Activated CD8-positive, alpha-beta T cell treated with anti-CD3 and anti-CD28 coated beads, Interleukin-2, amount 10 ng/mL, durations not matched to agents 7 days and 5 days (primary cell): ENCODE measurements at places on chromosomes 1 and 21. TPM values are rescaled to one million over a fixed set of nuclear protein-coding genes. Genes with fewer than 3 reads are reported as not detected.

- no peak for DNase-seq
- H3K4me3 ChIP-seq, result no peak overlapping the region
- no peaks in the 10 kb centered on the region for H3K36me3 ChIP-seq
- H3K27me3 ChIP-seq, result no peaks in the 10 kb centered on the region
- H3K4me1 ChIP-seq, result peaks cover 2% of the 10 kb centered on the region
- H3K27ac ChIP-seq, result no peak overlapping the region
Measured at GRCh38 chr1:41537788-41538351, 53.4 kb upstream of the EDN2 start.

DNA sequence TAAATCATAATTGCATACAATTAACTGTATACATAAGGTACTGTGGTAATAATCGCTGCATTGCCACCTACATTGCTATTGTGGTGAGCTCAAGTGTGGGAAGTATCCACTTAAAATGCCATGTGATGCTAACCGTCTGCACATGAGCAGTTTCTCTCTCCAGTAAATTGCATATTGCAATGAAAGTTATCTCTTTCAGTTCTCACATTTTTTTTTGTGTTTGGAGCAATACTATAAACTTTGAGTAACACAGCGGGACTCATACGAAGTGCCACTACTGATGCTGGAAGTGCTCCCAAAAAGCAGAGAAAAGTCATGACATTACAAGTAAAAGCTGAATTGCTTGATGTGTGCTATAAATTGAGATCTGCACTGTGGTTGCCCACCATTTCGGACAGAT lies 38.5 kb downstream of the DISC1 start:
- no peak overlapping the region for H3K4me3 ChIP-seq
- peaks cover 16% of the 10 kb centered on the region for H3K36me3 ChIP-seq
- H3K27me3 ChIP-seq, result no peaks in the 10 kb centered on the region
- peaks cover 16% of the 10 kb centered on the region for H3K4me1 ChIP-seq
- no peak overlapping the region for H3K27ac ChIP-seq
- DNase-seq, result no peak

DNA sequence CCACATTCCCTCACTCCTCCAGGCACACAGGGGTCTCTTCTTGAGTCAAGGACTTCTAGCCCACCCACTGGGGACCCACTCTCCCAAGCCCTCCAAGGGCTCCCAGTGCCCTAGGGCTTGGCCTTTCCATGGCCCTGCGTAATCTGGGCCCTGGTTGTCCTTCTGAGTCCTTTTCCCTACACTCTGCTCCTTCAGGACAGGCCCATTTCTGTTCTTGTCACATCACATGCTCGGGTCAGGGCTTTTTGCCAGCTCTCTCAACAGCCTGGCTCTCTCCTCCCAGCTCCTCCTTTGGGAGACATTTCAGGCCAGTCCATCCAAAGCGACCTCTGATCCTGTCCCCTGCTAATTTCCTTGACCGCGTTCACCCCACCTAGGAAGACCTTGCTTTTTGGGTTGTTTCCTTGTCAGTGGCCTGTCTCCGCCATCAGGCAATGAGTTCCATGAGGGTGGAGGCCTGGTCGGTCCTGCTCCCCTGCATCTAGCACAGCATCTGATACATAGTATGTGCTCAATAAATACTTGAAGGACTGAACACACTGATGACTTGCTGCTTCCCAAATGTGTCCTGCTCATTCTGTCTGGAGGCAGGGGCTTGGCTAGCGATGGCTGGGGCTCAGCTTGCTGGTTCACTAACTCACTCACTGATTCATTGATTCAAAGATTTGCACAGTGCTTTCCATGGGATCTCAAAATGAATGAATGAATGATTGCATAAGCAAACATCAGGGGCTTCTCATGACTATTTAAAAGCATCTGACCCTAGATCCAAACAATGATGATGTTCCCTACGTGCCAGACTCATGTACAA lies 44.8 kb downstream of the DHRS3 start:
- DNase-seq, result no peak
- H3K4me1 ChIP-seq, result no peaks in the 10 kb centered on the region
- no peaks in the 10 kb centered on the region for H3K27me3 ChIP-seq
- H3K36me3 ChIP-seq, result peaks cover 71% of the 10 kb centered on the region
- H3K4me3 ChIP-seq, result no peak overlapping the region

DNA sequence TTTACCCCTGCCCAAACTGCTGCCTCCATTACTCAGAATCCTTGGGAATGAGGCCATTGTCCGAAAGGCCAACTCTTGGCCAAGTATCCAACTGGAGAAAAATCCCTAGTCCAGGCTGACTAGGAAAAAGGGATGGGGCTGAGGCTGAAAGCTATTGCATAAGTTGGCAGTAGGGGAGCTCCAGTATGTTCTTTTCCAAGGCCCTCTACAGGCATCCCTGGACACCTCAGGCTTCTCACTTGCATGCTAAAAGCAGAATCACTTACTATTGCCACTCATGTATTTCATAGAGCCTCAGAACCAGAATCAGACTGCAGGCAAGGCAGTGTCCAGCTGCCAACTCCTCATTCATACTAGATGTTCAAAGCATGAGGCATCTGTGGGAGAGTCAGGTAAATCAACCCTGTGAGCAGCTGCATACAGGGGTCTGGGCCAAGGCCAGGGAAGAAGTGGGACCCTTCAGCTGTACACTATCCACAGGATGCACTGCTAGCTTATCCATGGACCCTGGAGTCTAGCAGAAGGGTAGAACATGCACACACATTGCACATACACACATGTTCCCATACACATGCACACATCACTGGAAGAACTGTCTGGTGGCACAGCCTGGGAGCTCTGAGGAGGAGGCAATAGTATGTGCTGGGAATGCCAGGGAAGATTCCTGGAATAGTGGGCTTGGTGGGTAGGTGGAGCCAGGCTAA lies 195.3 kb downstream of the C1orf94 start:
- peaks cover 17% of the 10 kb centered on the region for H3K27me3 ChIP-seq
- no peaks in the 10 kb centered on the region for H3K4me1 ChIP-seq
- no peaks in the 10 kb centered on the region for H3K36me3 ChIP-seq
- no peak for DNase-seq

- no peak overlapping the region for H3K4me3 ChIP-seq
- no peak for DNase-seq
- H3K36me3 ChIP-seq, result no peaks in the 10 kb centered on the region
- no peak overlapping the region for H3K27ac ChIP-seq
- H3K27me3 ChIP-seq, result no peaks in the 10 kb centered on the region
Measured at GRCh38 chr1:95659166-95659565, 425.2 kb downstream of the RWDD3 start.

- H3K36me3 ChIP-seq, result no peaks in the 10 kb centered on the region
- peak overlapping the region; percentile 69 for H3K27ac ChIP-seq
- H3K4me3 ChIP-seq, result peak overlapping the region; percentile 69
- H3K4me1 ChIP-seq, result peaks cover 41% of the 10 kb centered on the region
Measured at GRCh38 chr1:10211805-10212410, 1.5 kb downstream of the KIF1B start.

DNA sequence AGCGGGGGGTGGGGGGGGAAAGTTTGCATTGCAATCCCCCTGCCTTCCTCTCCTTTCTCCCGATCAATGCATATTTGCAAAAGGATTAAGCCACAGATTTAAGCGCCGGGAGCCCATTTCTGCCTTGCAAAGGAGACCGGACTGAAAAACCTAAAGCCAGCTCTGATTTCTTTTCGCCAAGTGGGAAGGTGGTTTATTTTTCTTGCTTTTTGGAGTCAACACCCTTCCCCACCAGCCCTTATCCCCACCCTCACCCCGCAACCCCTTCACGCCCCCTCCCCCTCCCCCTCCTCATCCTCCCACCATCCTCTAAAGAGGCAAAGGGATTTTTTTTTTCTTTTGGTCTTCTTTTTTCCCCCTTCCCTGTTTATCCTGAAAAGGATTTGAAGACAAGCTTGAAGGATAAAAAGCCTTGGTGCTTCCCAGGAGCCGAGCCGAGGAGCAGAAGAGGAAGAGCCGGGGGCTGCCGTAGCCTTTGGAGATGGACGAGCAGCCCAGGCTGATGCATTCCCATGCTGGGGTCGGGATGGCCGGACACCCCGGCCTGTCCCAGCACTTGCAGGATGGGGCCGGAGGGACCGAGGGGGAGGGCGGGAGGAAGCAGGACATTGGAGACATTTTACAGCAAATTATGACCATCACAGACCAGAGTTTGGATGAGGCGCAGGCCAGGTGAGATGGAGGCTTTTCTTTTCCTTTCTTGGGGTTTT lies 513 bp downstream of the PBX1 start:
- H3K27me3 ChIP-seq, result peaks cover 24% of the 10 kb centered on the region
- H3K36me3 ChIP-seq, result no peaks in the 10 kb centered on the region
- no peak overlapping the region for H3K27ac ChIP-seq
- peaks cover 4% of the 10 kb centered on the region for H3K4me1 ChIP-seq
- no peak overlapping the region for H3K4me3 ChIP-seq

DNA sequence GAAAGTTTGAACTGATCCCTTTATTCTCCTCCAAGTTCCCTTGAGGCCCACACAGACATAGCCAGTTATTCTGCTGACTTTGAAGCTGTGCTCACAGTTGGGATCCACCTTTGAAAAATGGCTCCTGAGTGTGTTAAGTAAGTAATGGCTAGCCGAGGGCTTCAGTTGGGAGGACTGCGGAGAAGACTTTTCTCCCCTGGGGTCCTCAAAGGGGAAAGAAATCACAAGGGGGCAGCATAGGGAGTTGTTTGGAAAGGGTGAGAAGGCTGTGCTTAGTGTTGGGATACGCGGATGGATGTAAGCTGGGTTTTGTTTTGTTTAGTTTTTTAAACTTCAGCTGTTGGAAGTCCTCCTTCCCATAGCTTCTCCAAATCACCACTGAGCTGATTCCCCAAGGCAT lies 8.3 kb downstream of the PGM1 start:
- peaks cover 23% of the 10 kb centered on the region for H3K36me3 ChIP-seq
- H3K27ac ChIP-seq, result no peak overlapping the region

DNA sequence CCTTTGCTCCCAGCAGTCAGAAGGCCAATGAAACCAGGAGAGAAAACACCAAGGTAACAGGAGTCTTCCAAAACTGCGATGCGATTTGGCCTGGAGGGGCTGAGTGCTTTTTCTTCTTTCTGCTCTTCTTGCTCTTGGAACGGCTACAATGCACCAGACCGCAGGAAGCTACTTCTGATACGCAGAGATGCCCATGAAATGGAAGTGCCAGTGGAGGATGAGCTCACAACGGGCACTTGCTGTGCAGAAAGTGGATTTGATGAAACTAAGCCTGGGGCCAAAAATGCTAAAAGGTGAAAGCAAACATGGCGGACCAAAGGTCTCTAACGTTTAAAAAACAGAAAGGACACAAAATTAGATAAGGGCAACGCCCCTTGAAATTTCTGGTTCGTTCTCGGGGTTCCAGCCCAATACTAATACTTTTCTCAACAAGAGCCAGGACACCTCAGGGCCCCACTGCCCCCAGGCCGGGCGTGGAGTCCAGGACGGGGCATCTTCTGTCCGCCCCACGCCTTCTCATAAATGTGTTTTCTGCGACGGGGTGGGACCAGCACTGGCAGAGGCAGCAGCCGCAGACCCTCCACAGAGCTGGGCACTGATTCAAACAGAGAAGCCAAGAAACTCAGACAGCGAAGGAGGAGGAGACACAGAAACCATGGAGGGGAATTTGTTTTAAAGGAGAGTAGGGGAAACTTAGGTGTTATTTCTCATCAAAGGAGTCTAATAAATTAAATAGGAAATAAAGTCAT lies 101.3 kb downstream of the CRYAA start:
- H3K27me3 ChIP-seq, result no peaks in the 10 kb centered on the region
- no peak overlapping the region for H3K4me3 ChIP-seq
- H3K4me1 ChIP-seq, result no peaks in the 10 kb centered on the region
- no peaks in the 10 kb centered on the region for H3K36me3 ChIP-seq

DNA sequence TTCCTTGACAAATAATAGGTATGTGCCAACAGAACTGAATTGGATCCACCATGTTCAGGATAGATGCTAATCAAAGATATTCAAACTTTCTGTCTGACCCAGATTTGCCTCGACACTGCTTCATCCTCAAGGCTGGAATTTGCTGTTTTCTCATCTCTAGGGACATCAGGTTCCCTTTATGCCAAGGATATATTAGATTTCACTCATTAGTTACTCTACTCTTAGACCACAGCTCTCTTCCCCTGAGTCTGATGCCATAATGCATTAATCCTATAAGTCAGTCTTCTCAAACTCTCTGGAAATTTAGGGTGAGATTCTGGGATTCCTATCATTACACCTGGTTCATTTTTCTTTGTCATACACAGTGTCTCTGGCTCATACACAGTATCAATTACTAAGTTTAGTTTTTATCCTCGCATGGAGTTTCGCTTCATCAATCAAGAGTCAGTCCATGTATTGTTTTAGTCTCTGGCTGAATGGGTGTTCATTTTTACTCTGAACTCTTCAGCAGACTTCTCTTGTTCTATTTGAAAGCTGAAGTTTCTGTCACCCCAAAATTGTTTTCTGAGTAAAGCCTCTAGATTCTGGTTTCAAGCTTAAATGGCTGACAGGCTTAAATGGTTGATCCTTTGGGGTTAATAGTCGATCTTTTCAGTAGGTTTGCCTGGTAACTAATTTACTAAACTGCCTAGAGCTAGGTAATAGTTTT lies 9.3 kb upstream of the DCAF6 start:
- no peaks in the 10 kb centered on the region for H3K27me3 ChIP-seq
- no peak overlapping the region for H3K27ac ChIP-seq
- no peak for DNase-seq
- no peak overlapping the region for H3K4me3 ChIP-seq

- no peaks in the 10 kb centered on the region for H3K4me1 ChIP-seq
- H3K27ac ChIP-seq, result no peak overlapping the region
- no peak for DNase-seq
- no peaks in the 10 kb centered on the region for H3K27me3 ChIP-seq
- H3K4me3 ChIP-seq, result no peak overlapping the region
- H3K36me3 ChIP-seq, result no peaks in the 10 kb centered on the region
Measured at GRCh38 chr1:76622774-76623528, 244.3 kb upstream of the ST6GALNAC5 start.

GRCh38 chr1:164671966-164672571 lies 113.1 kb downstream of the PBX1 start:
- no peak overlapping the region for H3K4me3 ChIP-seq
- no peak for DNase-seq
- H3K36me3 ChIP-seq, result no peaks in the 10 kb centered on the region
- no peaks in the 10 kb centered on the region for H3K4me1 ChIP-seq
- H3K27me3 ChIP-seq, result no peaks in the 10 kb centered on the region

DNA sequence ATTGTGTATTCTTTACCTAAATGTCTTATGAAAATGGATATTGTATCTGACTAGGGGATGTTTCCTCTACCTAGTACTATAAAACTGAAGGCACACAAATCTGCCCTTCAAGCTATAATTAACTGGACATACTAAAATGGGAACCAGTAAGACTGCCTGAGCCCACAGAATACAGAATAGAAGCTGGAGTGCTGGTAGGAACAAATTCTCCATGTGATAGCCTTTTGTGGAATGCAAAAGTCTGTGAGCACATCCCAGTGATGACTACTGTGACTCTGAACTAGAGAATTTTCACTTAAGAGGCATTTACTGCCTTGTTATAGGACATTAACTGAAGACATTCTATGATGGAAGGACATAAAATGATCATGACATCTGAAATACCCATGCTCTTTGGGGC lies 30.3 kb downstream of the KIFAP3 start:
- no peak for DNase-seq
- H3K27ac ChIP-seq, result no peak overlapping the region
- no peak overlapping the region for H3K4me3 ChIP-seq
- no peaks in the 10 kb centered on the region for H3K4me1 ChIP-seq

The RNF187 gene
- 139 TPM for total RNA-seq

The OR6K3 gene
- not detected for total RNA-seq

The S100A9 gene
- not detected for total RNA-seq

The AQP10 gene
- not detected for total RNA-seq

The CD34 gene
- not detected for total RNA-seq

The CXADR gene
- 0.34 TPM for total RNA-seq

The DYNLT5 gene
- total RNA-seq, result not detected

The SPATA1 gene
- 3.4 TPM for total RNA-seq
